ENCODE measurements at places on chromosomes 13 and 19. TPM values are rescaled to one million over a fixed set of nuclear protein-coding genes. Genes with fewer than 3 reads are reported as not detected.

DNA sequence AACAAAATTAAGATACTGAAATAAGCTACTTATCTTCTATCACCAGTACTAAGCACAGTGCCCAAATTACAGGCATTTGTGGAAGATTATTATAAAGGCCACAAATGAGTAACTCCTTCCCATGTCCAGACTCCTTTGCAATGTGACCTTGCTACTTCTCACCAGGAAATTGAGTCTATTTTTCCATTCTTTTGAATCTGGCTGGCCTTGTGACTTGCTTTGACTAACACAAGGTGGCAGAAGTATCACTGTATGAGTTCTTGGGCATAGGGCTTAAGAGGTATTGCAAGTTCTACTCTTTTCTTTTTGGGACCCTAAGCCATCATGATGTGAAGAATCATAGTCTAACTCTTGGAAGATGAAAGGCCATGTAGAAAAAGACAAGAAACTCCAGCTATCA lies 49.9 kb downstream of the UGGT2 start:
- no peaks in the 10 kb centered on the region for H3K27me3 ChIP-seq
- DNase-seq = no peak
- no peak overlapping the region for H3K4me3 ChIP-seq
- peaks cover 8% of the 10 kb centered on the region for H3K36me3 ChIP-seq
- H3K4me1 ChIP-seq = no peaks in the 10 kb centered on the region

The CLDND2 gene
- not detected for polyA plus RNA-seq

The SULT2A1 gene
- not detected for polyA plus RNA-seq

The PINLYP gene
- 5.5 TPM for polyA plus RNA-seq

Data from SK-N-SH (cell line).